ENCODE measurements at places on chromosomes 7 and 10.
A peak's percentile ranks its signal among the peaks of the same experiment; 100 is the strongest.

GRCh38 chr7:2260820-2261219 is 18.8 kb downstream of the NUDT1 start:
- no peak for ATAC-seq

GRCh38 chr7:360454-361100 is 70.6 kb downstream of the FOXL3 start:
- no peak for ATAC-seq

DNA sequence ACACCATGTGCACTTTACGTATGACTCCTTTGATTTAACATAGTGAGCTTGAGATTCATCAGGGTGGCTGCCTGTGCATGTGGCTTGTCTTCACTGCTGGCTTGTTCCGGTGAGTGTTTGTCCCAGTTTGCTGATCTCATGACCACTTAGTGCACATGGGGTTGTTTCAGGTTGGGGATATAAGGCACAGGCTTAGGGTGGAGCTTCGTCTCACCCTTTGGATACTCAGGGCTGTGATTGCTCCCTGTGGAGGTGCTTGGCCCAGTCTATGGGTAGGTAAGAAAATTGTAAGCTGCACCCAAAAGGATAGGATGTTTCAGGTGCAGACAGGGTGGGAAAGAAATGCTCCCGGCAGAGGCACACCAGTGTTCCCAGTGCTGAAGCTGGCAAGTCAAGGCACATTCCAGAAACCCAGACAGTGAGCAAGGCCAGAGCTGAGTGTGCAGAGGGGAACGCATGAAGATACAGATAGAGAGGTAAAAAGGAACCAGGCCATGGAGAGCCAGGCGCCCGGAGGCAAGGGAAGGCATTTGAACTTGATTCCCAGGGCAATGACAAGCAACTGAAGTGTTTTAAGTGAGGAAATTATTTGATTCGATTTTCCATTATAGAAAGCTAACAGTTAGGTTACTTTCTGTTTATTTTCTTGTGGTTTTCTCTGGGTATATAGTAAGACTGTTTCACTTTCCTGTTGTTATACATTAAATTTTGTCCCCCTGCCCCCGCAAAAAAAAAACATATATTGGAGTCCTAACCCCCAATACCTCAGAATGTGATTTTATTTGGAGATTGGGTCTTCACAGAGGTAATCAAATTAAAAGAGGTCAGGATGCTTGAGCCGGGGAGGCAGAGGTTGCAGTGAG is 289.8 kb upstream of the KLF6 start:
- ATAC-seq = no peak

GRCh38 chr7:158810846-158811245 is 18.5 kb downstream of the ESYT2 start:
- ATAC-seq = no peak

GRCh38 chr7:88243345-88243909 is 23.6 kb upstream of the SRI start:
- peak; percentile 46 for ATAC-seq

DNA sequence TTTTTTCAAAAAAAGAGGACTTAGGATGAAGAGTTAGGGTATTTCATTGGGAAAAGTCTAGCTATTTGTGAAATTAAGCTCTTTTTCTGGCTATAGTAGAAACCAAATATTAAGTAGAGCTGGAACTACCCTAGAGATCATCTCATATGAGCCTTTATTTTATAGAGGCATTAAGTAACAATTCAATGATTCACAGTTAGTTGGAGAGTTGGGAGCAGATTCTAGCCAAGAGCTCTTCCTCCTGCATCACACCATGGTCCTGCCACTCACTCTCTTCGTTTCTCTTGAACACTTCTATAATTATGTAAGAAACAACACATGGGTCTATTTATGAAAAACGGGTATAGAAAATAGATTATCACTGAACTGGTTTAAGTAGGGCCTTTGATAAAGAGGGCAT is 76.1 kb upstream of the ANK3 start:
- ATAC-seq = no peak

DNA sequence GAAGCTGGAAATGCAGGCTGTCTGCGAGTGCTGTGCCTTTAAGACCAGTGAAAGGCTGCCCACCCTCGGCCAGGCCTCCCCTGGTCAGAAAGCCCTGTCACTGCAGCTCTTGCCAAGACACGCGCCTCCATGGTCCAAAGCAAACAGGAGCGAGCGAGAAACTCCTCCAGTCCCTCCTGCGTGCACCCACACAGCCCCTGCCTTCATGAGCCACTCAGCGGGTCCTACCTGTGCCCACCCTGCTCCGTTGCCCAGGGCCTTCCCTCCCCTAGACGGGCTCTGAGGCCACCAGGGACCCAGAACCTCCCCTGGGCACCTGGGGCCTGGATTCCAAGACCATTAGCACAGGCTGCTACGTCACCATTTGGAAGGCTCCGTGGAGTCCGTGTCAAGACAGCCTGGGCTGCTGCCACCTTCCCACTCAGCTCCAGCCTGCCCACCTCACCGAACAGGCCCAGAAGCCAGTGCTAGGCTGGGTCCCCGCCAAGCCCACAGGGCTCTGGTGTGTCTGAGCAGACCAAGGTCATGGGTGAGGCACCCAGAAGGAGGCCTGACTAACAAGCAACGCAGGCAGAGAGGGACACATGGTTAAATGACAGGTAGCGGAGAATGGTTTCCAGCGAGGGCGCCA is 144.5 kb downstream of the NEURL1 start:
- ATAC-seq = peak; percentile 90

GRCh38 chr7:142803901-142804300 is 33.1 kb downstream of the PRSS2 start:
- ATAC-seq = no peak

DNA sequence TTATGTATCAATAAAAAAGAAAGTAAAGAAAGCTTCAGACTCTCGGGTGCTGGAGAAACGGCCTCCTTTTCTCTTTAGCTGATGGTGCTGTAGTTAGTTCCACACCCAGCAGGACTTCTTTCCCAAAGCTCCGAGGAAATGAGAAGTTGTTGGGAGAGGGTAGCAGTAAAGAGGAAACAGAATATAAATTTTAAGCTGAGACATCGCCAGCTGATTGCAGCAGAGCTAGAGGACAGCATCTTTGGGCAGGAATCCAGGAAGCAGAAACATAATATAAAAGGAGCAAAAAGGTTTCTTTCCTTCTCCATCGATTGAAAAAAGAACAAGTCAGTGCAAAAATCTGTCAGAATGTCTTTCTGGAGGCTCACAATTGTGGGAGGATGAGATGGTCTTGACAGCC is 616.9 kb upstream of the FOXK1 start:
- ATAC-seq = no peak

- no peak for ATAC-seq
Measured at GRCh38 chr10:131943021-131943814, 38.5 kb downstream of the BNIP3 start.

DNA sequence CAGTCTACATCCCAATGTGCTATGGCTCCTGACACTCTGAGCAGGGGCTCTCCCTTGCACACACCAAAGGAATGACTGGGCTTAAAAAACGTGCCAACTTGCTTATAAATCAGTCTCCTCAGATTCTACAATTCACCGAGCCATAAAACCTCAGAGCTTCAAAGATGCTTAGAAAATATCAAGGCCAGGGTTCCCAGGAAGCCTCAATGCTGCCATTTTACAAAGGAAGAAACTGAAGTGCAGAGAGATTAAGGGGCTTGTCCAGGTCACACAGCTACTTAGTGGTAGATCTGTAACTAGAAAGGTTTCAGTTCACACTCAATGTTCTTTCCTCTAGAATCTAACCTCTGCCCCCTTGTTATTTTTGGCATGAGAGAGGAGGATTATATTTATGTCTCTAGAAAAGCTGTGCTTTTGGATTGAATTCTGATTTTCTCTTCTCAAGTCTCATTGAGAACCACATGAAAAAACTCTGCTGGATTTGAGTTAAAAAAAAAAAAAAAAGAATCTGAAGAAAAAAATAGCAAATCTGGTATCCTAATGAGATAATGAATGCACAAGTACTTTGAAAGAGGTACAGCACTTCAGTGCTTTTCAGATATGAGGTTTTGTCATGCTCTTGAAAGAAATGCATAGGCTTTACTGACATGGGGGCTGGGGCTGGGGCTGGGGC is 22.3 kb upstream of the TSPAN33 start:
- no peak for ATAC-seq

GRCh38 chr7:55409482-55410225 is 44.5 kb downstream of the LANCL2 start:
- ATAC-seq = no peak

All from gastroesophageal sphincter (tissue), 4 donors.